ENCODE measurements at places on chromosomes 1 and 21.

GRCh38 chr1:3533067-3534048 is 78.0 kb downstream of the MEGF6 start:
- DNase-seq = no peak

DNA sequence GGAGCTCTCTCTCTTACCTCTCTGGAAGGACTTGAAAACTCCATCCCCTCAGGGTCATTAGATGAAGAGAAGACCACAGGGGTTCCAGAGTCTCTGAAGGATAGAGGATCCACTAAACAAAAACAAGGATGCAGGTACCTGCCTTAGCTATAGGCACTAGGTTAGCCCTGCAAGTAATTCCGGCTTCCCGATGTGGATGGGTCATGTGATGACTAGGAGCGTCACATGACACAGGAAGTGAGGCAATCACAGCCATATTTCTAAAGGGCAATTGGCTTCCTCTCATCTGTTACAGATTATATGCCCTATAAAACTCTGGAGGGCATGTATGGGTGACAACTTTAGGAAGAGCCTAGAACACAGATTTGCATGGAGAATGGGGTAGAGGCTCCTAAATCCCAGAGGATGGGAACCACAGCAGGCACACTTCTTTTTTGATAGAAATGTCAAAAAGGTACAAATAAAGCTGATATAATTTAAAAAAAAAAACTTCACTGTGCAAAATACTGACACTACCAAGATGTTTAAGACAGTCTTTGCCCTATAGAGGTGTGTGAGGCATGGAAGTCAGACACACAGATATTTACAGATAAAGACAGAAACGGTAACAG is 14.1 kb downstream of the ENTREP3 start:
- DNase-seq = no peak

GRCh38 chr1:89454845-89455521 is 69.6 kb upstream of the LRRC8B start:
- no peak for DNase-seq

GRCh38 chr1:46248122-46248920 is 758 bp downstream of the RAD54L start:
- DNase-seq = no peak

GRCh38 chr1:7389201-7389905 is 381.7 kb upstream of the VAMP3 start:
- DNase-seq = no peak

All from stimulated activated CD8-positive, alpha-beta memory T cell treated with anti-CD3 and anti-CD28 coated beads, Interleukin-15, amount 100 ng/mL, for 24 hours (primary cell).